ENCODE measurements at places on chromosomes 7 and 10.

DNA sequence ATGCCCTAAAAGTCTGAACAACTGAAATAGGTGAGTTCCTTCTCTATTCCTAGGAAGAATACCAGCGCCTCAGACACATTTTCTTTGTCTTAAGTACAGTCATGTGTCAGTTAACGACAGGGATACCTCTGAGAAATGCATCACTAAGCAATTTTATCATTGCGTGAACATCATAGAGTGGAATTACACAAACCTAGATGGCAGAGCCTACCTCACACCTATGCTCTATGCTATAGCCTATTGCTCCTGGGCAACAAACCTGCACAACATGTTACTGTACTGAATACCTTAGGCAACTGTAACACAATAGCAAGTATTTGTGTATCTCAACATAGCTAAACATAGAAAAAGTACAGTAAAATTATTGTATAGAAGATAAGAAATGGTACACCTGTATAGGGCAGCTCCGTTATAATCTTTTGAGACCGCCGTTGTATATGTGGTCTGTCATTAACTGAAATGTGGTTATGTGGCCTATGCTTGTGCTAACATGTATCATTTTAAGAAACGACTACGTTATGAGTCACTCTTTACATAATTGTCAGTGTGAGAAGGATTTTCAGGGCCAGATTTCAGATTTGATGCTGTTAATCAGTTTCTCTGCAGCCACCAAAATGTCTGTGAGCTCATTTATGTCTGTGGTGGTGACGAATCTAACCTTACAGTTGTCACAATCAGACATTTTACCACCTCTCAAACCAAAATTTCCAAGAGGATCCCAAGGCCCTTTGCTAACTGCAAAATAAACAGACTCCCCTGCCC, 66.1 kb upstream of the STK17A start:
- no peak for DNase-seq

DNA sequence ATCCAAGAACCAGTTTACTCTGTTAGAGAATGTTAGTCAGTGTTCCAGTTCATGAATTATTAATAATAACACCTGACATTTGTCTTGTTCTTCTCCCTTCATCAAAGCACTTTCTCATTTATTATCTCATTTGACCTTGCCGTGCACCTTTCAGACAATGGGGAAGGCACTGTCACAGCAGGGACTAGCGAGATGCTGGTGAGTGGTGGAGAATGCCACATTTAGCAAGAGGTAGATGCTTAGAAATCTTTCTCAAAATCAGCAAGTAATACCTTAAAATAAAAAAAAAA, 34.2 kb upstream of the XRCC2 start:
- DNase-seq, result no peak

- no peak for DNase-seq
These were observed 50.7 kb upstream of the SVIL start for GRCh38 chr10:29685506-29685905.

DNA sequence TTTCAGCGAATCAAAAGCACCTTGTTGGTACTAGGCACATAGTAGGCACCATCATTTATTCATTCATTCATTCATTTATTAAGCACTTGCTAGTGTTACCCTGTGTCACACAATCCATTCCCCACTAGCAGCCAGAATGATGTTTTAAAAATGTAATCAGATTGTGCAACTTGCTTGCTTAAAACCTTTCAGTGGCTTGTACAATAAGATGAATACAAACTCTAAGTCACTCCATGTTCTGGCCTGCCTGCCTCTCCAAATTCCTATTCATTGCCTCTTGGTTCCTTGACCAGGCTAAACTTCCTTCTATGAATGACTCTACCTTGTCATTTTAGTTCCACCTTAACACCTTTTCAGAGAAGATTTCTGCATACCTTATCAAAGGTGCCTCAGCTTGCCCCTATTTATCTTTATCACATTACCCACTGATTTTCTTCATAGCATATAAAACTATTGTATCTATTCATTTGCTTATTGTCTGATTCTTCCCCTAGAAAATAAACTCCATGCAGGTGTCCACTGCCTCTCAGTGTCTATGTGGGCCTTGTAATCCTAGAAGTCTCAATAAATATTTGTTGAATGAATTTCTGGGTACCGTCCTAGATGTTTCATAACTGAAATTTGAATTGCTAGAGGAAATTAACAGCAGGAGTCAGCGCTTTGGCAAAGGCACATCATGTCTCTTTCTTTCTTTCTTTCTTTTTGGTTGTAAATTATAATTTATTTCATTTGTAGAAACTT, 169.5 kb downstream of the TMEM26 start:
- DNase-seq, result no peak

DNA sequence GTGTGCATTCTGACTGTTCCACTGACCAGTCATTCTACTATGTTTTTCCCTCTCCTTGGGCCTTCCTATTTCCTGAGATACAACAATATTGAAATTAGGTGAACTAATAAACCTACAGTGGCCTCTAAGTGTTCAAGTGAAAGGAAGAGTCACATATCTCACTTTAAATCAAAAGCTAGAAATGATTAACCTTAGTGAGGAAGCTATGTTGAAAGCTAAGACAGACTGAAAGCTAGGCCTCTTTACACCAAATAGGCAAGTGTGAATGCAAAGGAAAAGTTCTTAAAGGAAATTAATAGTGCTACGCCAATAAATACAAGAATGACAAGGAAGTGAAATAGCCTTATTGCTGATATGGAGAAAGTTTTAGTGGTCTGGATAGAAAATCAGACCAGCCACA, 5.7 kb upstream of the DYNC1I1 start:
- DNase-seq, result no peak

DNA sequence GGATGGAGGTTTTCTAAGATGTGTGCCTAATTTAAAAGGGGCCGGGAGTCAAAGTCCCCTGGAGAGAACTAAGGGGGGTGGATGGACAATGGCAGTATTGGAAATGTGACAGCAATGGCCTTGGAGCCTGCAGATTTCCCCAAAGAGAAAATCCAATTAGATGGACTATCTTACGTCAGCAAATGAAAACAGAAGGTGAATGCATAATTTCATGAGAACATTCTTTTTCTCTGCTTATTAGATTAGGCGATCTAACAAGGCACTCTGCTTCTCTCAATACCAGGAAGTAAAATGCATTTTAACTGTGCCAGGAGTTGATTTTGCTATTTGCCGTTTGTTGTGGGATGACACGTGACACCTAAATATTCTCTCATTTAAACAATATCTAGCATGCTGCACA, 226.6 kb downstream of the ADAM12 start:
- no peak for DNase-seq

- no peak for DNase-seq
These were observed 82.6 kb upstream of the ELMO1 start for GRCh38 chr7:37531225-37531624.

DNA sequence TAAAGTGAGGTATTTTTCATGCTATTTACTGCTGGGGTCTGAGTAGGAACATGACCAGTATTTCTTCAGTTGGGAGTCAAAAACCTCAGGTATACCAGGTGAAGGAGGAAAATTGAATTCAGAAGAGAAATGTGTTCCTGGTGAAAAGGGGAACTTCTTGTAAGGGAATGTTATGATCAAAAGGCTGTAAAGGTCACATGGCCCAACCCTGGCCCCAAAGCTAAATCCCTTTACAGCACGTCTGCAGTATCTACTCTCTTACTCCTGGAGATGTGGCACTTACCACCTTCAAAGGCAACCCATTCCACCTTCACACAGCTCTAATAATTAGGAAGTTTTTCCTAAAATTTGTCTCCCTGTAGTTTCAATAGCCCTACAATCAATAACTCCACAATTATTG, 15.2 kb downstream of the PIK3AP1 start:
- DNase-seq, result no peak

DNA sequence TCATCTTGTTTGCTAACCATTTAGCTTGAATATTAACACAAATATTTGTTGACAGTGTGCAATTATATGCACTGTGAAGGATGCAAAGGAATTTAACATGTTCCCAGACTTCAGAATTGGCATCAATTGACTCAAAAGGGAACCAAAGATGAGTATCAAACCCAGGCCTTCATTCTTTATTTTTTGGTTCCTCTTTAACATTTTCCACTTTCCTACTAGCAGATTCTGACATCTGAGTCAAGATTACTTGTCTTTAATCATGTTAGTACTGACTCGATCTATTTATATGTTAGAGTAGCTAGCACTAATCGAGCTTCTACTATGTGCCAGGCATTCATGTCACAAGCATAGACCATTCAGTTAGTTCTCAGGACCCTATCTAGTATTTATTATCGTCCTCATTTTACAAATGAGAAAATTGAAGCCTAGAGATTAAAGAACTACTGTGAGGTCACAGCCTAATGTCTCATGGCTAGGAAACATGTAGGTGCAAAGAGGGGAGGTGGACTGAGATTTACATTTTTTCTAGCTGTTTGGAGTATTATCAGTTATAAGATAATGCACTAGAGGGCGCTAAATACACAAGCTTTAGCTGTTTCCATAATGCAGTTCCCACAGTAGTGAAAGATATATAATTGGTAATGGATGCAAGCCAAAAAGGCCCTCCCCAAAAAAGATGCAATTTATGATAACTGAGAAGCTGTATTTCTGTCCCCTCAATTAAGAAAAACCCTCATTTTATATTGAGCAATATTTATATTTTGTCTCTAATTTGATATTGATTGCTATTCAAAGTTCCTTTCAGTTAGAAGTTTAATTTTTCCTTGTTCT, 32.9 kb upstream of the KMT2E start:
- peak; percentile 48 for DNase-seq

DNA sequence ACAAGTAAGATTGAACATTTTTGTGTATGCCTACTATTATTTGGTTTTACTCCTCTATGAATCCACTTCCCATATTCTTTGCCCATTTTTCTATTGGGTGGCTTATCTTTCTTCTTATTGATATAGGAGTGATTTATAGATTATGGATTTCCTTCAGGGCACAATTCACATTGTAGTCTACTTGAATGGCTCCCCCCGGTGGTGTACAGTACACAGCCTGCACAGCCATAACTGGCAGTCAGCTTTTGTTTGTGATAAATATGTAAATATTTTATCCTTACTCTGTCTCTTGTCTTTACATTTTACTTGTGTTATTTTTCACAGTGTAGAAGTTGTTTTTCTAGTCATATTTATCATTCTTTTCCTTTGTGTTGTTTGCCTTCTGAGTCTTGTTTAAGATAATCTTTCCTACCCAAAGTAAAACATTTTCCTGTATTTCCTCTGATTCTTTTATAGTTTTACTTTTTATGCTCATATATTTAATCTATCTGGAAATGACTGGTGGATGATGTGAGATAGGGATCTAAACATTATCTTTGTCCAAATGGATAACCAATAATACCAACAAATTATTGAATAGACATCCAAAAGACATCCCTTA, 23.9 kb upstream of the CALD1 start:
- no peak for DNase-seq

DNA sequence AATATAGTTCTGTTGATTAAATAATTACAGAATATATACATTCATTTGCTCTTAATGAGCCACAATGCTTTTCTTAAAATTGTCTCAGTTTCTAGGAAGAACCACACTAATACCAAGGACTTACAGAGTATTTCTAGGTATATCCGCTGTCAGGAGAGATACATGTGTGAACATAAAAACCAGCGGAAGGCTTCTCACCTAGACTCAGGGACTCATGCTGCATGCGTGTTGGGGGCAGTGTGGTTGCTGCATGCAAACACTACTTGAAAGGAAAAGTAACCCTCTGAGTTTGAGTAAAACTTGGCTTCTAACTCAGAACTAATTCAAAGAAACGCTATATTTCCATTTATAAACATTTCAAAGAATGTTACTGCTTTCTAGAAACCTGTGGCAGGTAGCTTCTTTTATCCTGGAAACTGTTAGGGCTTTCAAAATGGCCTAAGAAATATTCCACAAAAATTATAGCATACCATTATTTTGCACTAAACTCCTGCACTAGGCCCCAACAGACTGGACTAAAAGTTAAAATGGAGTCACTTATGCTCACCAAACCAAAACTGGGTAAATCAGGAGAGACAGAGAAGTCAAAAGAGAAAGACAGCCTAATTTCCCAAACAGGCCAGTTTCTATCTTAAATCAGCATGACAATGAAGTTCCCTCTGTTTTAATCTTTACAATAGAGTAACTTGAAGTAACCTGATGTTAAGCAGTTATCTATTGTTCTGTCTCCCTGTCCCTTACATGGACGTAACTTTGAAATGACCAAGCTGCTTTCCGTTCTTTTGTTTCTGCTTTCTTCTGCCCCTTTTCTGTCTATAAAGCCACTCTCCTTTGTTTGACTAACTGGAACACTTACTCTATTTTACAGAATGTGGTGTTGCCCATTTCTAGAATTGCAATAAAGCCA, 95.2 kb upstream of the FAM133B start:
- no peak for DNase-seq

DNA sequence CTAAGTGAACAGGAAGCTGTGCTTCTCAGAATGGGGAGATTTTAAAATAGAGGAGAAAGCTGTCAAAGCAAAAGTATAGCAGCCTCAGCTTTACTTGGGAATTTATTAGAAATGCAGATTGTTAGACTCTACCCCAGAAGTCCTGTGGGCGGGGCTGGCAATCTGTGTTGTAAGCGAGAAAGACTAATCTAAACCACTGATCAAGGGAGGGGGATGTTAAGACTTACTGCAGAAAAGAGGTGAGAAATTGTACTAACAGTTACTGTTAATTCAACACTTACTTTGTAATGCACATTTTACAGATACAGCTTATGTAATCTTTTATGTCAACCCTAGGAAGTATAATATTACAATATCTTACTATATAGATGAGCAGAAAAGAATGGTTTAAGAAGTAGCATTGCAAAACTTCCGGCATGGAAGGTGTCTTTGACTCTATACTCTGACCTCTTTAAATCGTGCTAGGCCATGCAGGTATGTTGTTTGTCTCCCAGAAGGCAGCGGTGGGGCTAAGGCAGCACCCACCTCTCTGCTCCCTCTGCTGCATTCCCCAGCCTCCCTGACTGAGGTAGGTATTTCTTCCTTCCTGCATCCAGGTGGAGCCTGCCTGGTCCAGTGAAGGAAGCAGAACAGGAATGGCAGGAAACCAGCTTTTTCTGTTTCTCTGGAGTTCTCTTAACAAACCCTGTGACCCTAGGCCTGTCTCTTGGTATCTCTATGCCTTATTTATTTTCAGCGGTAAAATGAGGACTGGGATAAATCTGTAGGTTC, 462.2 kb downstream of the AUTS2 start:
- no peak for DNase-seq

GRCh38 chr10:97336006-97336405, 1.5 kb upstream of the FRAT2 start:
- no peak for DNase-seq

GRCh38 chr7:128827971-128828711, 2.1 kb upstream of the FLNC start:
- DNase-seq, result peak; percentile 41

DNA sequence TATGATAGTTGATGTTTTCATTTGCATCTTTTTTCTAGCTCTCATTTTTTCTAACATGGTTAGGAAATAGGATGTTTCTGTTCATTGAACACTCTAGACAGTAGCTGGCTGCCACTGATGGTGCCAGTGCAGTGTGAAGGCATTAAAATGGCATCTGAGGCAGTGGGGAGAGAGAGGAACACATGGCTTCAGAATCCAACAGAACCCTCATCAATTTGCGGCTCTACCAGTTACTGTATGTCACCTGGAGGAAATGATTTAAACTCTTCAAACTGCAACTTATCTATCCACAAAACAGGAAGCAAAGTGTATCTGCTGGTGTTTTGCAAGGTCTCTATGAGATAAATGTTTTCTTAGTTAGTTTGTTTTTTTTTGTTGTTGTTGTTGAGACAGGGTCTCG, 305.2 kb upstream of the PRKCQ start:
- DNase-seq, result no peak

GRCh38 chr10:109915566-109915965, 7.7 kb downstream of the XPNPEP1 start:
- no peak for DNase-seq
